ENCODE measurements at places on chromosomes 11 and 22. TPM values are rescaled to one million over a fixed set of nuclear protein-coding genes. Genes with fewer than 3 reads are reported as not detected.

The SYT9 gene
- 0.21 TPM for total RNA-seq

The ART1 gene
- total RNA-seq: not detected

The GAS2 gene
- 1.4 TPM for total RNA-seq

The OR5P2 gene
- total RNA-seq: 0.26 TPM

DNA sequence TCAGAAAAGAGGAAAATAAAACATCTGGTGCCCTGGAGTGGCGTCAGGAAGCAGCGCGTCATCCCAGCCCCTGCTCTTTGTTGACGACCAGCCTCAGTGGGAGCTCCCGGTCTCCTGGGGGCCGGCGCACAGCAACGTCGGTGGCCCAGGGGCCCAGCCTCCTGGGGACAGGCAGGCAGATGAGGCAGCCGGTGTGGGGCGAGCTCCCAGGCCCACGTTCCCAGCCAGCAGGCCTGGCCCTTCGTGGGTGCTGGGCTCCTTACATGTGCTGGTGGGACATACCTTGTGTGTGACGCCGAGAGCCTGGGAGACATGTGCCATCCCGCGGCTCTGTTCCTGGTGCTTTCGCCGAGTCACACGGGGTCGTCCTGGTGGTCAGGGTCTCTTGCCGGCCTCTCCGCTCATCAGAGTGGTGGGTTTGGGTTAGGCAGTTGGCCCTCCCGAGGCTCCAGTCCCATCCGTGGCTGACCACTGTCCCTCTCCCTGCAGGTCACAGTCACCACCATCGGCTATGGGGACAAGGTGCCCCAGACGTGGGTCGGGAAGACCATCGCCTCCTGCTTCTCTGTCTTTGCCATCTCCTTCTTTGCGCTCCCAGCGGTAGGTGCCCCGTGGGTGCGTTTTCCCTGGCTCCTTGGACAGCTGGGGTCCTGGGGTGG lies 116.7 kb downstream of the KCNQ1OT1 start:
- DNase-seq: no peak

DNA sequence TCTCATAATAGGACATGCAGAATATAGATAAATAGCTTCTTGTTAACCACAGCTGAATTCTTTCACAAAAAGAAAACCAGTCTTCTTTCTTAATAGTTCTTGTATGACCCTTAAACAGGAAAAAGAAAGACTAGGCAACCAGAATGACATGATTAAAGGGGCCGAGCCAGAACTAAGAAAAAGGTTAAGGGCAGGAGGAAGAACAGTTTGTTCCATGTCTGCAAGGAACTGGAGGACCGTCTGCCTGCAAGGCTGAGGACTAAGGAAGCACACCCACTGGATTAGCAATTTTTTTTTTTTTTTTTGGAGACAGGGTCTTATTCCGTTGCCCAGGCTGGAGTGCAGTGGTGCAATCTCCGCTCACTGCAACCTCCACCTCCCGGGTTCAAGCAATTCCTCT lies 26.0 kb upstream of the TMPRSS5 start:
- no peak for DNase-seq

GRCh38 chr11:35234460-35235156 lies 95.6 kb downstream of the CD44 start:
- DNase-seq: no peak

DNA sequence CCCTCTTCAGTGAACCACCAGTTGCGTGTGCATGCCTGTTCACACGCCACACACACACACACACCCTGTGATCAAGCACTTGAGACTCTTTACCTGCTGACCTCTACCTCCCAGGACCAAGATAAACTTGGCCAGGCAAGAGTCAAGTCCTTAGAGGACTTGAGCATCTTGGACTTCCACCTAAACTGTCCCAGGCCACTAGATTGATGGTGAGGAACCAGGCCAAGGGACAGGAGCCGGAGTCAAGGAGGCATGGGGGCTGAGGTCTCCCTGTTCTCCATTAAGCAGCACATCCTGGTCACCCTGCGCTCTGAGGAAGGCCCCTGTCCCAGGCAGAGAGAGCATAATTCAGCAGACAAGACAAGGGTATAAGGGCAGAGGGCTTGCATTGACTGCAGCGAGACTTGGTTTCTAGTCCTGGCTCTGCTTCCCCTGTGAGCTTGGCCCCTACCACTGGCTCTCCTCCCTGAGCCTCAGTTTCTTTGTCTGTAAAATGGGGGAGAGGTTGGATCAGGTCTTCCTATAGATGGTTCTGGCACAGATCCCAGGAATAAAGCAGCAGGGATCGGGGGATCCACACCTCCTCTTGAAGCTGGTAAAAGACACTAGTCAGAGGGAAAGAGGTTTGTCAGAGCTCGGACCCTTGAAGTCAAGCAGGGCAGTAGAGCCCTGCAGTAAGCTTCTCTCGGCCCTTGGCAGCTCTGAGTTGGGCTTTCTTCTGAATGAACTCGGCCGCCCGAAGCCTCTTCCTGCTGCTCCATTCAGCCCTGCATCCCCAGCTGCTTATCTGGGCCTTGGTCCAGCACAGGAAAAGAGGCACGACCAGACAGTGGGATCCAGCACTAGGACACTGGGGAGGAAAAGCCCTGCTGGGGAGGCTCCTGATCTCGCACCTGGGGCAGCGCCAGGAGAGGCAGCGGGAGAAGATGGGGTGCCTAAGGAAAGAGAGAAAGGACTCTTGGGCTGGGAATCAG lies 2.0 kb downstream of the CREB3L1 start:
- DNase-seq: peak; percentile 38

DNA sequence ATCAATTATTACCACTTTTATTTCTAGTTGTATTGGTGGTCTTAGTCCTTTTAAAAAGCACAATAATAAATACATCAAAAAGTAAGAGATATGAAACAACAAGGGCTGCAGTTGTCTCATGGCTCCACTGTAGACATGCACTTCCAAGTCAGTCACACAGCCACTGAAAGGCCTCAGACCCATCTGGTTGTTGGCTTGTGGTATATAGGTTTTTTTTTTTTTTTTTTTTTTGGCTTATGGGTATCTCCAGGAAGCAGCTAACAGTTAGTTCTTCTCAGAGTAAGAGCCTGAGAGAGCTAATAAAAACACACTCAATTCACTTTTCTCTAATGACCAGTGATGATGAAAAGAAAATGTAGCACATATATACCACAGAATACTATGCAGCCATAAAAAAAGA lies 6.0 kb upstream of the OR52E6 start:
- no peak for DNase-seq

DNA sequence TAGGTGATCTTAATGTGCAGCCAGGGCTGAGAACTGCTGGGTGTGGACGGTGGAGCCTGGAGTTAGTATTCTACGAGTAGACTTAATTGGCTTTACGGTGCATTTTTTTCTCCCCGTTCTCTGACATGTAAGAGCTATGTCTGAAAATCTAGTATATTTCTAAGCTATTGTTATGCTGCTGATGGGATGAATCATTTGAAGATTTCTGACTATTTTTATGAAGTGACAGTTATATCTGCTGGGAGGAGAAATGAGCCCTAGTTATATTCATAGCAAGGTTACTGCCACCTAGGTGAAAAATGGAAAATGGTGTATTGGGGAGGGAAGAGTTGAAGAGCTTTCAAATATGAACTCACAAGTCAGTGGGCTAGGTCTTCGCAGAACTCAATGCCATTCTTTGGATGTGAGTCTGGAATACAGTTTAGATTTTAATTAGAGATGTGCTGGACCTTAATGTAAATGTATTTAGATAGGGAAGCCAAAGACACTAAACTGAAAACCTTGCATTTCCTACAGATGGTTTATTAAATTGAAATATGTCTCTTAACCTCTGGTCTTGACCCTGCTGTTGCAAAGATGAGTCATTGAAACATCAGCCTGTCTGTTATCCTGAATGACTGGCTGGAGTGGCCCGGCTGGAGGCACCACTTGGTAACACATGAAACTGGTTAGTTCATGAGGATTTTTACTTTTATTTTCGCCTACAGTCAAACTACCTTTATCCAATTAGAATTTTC lies 293.7 kb downstream of the DDX10 start:
- DNase-seq: no peak

DNA sequence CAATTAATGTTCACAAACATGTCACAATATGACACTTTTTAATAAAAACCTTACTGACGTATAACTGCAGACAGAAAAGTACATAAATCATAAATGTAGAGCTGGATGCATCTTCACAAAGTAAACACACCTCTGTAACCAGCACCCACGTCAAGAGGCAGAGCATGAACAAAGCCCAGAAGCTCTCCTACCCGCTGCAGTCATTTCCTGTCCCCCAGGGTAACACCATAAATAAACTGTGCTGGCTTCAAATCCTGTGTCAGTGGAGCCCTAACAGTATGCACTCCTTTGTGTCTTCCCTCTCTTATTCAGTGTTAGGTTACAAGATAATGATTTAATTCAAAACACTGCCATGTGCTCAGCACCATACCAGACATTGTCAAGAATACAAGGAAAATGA lies 5.7 kb downstream of the SYT13 start:
- DNase-seq: no peak

DNA sequence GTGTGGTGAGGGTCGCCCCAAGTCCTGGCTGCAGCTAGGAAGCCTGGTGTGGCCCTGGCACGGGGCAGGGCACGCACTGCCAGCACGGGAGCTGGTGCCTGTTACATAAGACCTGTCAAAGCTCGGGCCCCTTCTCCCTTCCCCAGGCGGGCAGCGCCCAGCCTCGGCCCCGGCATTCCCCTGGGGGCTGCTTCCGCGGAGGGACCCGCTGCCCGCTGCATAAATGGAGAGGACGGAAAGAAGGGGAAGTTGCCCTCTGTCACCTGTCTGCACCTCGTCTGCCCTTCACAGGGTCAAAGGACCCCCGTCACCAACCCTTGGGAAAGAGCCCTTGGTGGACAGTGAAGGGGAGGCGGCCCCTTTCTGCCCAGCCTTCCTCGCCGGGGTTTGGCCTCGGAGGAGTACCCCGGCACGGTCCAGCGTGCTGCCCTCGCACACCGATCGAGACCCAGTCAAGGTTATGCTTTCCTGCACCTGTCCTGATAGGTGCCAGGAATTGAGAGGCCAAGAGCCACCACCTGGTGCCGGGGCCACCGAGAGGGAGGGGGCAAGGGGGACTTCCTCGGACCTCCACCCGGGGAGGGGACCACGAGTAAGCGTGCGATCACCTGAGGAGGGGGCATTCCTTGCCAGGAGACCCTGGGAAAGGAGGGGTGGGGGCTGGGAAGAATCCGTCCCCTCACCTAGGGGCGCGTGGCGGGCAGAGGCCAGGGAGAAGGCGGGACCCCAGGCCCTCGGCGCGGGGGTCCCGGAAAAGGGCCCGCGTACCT lies 16.8 kb upstream of the MFRP start:
- DNase-seq: no peak

DNA sequence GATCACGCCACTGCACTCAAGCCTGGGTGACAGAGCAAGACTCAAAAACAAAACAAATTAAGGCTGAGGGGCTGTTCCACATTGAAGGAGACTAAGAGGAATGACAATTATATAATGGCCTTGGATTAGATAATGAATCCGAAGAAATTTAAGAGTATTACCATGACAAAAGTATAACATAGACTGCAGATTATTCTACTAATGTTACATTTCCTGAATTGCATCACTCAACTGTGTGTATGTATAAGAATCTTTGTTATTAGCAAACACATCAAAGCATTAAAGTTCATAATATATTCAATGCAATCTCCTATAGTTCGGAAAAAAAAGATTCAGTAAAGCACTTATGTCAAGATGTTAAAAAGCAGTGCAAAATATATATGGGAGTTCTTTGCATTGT lies 27.5 kb downstream of the CSTF3 start:
- DNase-seq: no peak

DNA sequence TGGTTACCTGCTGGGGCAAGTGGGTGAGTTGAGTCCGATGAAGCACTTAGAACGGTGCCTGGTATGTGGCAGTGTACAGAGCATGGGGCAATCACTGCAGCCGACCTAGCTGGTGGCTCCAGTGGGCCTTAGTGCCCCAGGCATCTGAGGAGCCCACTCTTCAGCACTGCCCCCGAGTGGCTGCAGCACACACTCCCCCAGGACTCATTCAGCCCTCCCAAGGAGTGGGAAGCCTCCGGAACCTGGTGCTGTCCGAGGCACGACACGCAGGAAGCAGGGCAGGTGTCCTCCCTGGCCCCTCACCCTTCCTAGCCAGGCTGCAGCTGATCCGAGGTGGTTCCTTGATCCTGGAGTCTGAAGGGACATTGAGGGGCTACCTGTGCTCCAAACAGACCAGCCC lies 42.4 kb upstream of the PRODH start:
- no peak for DNase-seq

DNA sequence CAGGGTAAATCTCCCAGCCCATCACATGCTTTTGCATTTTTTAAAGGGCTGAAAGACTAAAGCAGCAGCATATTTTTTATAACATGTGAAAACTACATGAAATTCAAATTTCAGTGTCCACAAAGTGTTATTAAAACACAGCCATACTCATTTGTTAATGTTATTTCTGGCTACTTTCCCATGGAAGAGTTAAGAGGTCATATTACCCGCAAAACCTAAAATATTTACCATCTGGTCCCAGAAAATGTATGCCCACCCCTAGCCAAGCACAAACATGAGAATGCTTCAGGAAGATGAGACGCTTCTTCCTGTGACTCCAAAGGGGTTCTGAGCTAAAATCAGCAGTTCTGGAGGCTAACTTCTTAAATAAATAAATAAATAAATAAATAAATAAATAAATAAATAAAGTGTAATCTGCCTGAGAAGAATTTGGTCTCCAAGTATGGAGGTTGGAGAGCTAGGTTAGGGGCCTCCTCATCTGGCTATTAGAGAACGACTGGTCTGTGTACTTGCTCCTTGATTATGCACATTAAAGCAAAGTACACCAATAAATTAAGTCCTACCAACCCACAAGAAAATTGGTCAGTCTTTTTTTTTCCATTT lies 9.7 kb downstream of the IMMP1L start:
- no peak for DNase-seq

- DNase-seq: no peak
Observed at GRCh38 chr11:17328871-17329494, 22.6 kb upstream of the NCR3LG1 start.

GRCh38 chr11:32387411-32387810 lies 47.9 kb downstream of the WT1 start:
- no peak for DNase-seq

DNA sequence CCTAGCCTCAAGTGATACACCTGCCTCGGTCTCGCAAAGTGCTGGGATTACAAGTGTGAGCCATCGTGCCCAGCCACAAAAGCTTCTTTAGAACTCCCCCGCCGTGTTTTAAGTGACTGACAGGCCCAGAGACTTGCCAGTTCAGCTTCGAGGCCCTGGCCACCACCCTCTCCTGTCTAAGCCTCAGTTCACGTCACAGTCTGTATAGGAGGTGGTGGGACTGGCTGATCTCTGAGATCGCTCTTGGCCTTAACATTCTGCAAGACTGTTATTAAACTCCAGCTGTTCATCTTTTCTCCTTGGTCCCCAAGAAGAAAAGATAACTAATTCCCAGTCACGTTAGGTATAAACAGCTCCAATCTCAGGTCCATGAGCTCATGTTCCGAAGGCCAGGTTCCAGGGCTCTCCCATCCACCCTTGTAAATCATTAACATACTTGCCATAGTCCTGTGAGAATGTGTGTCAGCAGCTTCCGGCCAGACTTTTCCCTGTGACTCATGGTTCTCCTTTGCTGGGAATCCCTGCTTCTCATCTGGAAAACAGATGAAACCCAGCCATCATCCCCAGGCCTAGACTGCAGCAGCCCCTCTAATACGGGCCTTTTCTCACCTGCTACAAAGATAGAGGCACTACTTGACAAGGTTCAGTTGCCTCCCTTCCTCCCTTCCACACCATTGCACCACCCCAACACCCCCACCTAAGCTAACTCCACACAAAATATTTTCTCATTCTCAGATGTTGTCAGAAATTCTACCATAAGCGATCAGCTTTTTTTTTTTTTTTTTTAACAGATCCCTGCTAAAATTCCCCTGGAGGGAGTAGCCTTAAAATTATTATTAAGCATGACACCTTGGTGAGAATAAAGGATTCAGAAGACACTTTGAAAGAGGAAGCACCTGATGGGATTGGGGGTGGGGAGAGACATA lies 5.6 kb upstream of the KIAA0930 start:
- no peak for DNase-seq

Measured in endothelial cell (in vitro differentiated cells).